ENCODE measurements at places on chromosomes 4 and X.

GRCh38 chrX:42127563-42127962 is 204.2 kb upstream of the CASK start:
- DNase-seq, result no peak

DNA sequence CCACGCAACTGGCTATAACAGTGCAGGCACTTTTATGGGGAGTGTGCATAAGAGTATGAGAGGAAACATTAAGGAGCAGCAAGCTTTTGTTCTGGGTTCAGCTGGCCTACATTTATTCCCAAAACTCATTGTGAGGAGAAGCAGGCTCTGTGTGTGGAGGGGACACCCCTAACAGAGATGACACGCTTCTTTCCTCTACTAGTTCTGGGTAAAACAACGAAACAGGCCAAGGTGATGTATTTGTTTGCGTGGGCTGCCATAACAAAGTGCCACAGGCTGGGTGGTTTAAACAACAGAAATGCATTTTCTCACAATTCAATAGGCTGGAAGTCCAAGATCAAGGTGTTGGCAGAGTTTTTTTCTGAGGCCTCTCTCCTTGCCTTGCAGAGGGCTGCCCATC is 488.6 kb downstream of the MID1IP1 start:
- DNase-seq, result no peak

DNA sequence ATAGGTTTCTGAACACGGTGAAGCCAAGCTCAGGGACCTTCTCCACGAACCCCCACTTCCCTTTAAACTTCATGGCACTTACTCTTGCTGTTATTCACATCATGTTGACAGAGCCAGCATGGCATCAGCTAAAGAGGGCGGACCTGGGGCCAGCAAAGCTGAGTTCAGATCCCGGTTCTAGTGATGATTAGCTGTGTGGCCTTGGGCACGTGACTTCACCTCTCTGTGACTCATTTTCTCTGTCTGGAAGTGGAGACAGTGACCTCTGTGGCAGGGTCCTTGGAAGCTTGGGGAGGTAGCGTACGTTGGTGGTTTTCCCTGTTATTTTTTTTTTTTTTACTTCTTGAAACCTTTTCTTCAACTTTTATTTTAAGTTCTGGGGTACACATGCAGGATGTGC is 13.4 kb downstream of the EVC start:
- no peak for DNase-seq

DNA sequence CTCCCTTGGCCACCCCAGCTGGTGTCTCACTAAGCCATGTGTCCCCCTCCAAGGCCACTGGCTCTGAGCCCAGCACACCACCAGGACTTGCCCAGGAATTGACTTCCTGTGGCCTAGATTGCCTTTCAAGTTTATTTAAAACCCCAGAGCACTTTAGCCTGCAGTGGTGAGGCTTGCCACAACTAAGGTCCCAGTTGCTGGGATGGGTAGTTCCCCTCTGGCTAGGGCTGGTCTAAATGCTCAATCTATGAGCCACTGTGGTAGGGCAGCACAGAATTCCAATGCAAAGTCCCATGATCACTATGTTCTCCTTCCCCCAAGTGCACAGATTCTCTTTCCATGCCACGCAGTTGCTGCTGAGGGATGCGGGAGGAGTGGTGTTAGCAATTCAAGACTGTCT is 61.1 kb upstream of the HCCS start:
- no peak for DNase-seq

GRCh38 chr4:173532725-173533511 is 2.9 kb upstream of the HAND2 start:
- DNase-seq, result no peak

- no peak for DNase-seq
These were observed 15.5 kb downstream of the FRMPD4 start for GRCh38 chrX:12153741-12154140.

DNA sequence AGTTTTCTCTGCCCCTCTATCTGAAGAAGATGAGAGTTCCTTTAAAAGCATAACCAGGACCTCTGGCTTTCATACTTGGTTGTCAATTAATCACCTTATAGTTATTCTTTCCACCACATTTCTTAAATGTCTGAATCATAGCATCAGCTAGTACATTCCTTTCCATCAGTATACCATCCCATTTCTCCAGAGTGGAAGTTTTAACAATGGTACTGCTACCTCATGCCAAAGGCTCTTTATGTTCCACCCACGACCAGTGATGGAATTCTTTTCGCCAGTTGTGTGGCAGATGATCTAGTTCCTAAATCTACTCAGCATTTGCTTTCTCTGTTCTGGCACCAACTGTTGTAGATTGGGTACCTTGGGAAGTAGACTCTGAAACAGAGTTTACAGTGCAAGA is 379.8 kb downstream of the ZNF674 start:
- DNase-seq, result no peak

GRCh38 chrX:144901521-144901920 is 345.8 kb upstream of the SPANXN1 start:
- no peak for DNase-seq

- DNase-seq, result no peak
These were observed 36.2 kb upstream of the USP38 start for GRCh38 chr4:143148521-143148920.

DNA sequence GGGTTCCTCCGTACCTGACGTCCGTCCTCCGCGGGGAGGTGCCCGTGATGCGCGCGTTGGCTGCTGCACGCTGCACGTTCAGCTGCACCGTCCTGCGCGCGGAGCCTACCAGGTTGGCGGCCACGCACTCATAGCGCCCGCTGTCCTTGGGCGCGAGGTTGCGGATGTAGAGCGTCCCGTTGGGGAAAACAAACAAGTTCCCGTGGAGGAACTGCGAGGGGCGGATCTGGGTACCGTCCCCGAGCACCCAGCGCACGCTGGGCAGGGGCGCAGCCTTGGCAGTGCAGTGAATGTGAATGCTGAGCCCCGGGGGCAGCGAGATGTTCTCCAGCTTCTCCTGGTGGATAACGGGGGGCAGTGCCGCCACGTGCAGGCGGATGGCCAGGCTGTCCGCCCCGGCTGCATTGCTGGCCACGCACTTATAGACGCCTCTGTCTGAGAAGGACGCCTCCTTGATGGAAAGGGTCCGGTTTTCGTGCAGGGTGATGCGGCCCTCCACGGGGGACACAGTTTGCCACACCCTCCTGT is 29.2 kb downstream of the MXRA5 start:
- DNase-seq, result no peak

GRCh38 chr4:41148292-41148691 is 66.0 kb downstream of the APBB2 start:
- DNase-seq, result no peak

GRCh38 chr4:110449947-110450346 is 26.0 kb upstream of the ENPEP start:
- no peak for DNase-seq

DNA sequence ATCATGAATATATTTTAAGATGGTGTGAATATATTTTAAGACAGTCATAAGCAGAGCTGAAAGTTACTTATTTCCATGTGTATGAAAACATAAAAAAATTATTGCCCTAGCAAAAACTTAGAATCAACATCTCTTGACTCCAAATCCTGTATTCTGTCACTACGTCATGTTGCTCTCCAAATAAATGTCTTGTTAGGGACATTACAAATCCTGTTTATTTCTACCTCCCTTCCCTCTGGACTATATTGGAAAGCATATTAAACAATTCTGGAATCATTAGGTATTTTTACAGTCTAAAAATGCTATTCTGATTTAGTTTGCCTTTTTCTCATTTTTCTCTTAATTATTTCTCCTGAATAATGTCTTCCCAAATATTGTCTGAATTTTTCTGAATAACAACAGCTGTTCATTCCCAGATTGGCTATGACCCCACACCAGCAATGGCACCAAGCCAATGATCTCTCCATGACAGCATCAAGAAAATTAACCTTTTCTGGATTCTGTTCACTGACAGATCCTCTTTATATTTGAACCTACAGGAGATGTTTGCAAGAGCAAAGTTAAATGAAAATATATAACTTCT is 523.1 kb downstream of the IQCM start:
- no peak for DNase-seq

GRCh38 chr4:66187175-66187720 is 517.0 kb upstream of the EPHA5 start:
- DNase-seq, result no peak

DNA sequence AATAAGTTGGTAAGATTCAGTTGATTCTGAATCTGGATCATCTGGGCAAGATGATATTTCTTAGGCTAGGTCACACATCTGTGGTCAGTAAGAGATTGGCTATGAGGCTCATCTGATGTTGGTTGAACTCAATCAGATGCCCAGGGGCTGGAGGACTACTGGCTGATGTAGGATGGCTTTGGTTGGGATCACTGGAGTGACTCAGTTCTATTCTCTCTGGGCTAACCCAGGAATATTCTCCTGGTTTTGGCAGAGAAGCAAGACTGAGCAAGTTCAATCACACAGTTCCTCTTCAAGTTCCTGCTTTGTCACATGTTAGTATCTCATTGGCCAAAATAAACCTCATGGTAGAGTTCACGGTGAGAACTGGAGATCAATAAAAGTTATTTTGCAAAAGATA is 902.3 kb upstream of the SLIT2 start:
- no peak for DNase-seq

DNA sequence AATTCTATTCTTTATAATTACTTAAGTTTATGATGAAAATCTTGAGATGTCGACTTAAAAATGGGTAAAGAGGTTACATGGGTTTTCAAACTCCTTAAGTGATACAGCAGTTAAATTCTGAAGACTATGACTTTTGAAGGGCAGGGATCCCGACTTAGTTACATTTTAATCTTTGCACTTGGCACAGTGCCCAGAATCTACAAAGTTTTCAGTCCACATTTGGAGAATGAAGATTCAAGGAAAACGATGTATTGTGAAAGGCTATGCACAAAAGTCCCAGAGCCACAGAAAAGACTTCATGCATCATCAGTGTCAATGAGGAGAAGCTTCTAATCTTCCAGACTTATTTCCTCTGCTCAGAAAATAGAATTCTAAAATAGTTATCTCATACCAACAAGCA is 36.3 kb upstream of the GRPR start:
- DNase-seq, result no peak

DNA sequence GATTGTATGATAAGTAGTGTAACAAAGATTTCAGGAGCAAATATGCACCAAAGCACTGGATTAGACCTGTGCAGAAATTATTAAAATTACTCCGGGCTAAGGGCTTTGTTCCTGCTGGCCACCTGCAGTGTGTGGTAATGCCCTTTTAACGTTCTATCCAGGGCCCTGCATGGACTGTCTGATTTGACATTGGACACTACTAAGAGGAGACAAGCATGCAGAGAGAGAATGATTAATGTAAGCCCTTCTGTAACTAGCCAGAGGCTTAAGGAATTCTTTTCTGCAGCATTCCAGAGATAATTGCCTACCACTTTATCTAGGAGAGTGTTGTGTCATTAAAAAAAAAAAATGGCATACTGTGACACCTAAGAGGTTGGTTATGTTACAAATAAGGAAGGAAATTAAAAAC is 117.0 kb downstream of the PCDH7 start:
- DNase-seq, result no peak

GRCh38 chr4:47705326-47705981 is 132.4 kb downstream of the CORIN start:
- no peak for DNase-seq

GRCh38 chrX:21779095-21779494 is 21.2 kb upstream of the SMPX start:
- DNase-seq, result no peak

GRCh38 chr4:20046179-20046578 is 205.5 kb upstream of the SLIT2 start:
- no peak for DNase-seq

DNA sequence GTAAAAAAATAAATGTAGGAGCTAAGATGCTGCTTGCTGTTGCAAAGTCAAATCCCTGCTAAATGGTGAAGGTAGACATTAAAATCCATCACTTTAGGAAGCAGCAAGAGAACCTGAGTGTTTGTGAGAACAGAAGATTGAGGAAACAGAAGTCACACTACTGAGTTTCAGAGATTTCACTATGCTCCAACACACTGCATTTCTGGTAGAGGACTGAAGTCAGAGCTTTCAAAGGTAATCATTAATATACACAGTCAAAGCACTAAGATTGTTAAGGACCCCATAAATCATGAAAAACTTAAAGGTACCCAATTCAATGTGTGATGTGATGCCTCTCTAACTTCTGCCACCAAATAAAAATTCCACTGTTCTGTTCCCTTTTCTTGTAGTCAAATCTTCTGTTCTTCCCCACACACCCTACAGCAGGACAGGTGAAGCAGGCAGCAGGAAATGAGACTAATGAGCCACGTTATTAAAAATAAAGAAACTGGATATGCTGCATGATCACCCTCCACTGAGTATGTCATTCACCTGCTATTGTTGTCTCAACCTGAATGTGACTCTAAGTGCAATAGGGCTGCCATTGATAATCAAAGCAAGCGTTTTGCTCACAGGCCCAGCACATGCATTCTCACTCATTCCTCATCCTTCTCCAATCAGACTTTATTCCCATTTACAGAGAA is 28.9 kb upstream of the APELA start:
- no peak for DNase-seq

DNA sequence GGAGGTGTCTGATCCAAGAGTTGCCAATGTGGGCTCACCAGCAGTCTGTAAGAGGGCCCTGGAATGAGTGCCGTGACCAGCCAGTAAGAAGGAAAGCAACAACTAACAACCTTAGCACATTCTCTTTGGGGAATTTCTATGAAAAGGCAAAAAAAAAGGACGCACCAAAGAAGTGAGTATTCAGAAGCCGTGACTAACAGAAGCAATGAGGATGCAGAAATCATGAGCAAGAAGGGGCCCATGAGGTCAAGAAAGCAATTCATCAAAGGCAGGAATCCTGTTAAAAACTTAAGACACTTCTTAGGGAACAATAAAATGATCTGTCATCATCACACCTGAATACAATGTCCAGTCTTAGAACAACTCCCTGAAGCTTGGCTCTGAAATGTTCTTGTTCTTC is 260.5 kb downstream of the RAPGEF2 start:
- no peak for DNase-seq

- DNase-seq, result no peak
These were observed 256.5 kb downstream of the LDB2 start for GRCh38 chr4:16641971-16642370.

- DNase-seq, result no peak
These were observed 2.3 kb downstream of the CCDC149 start for GRCh38 chr4:24910499-24910898.

- DNase-seq, result no peak
These were observed 49.4 kb downstream of the NSG1 start for GRCh38 chr4:4436244-4436823.

GRCh38 chr4:123317211-123317610 is 79.4 kb upstream of the SPRY1 start:
- no peak for DNase-seq

DNA sequence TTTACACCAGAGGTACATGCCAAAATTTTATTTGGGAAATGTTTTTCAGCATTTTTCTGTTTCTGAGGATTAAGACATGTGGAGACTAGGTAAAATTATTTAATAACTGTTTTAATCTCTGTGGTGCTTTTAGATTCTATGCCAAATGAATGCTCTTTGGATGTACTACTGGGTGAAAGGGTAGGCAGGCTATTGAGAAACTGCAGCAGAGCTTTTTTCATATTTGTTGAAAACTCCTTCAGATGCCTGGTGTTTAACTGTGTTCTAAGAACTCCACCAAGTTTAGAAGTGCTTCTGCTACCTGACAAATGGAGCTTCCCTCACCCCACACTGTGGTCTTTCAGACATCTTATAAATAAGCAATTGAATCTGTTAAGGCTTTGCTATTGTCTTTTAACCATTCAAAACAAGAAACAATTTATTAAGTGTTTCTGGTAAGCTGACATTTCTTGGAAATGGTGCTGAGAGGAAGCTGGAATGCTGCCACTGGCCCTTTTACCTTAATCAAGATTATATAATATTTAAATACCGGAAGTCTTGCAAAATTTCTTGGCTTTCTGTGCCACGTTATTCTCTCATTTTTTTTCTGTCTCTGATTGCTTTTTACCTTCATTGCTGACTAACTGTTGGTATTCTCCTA is 51.2 kb upstream of the CYSLTR1 start:
- no peak for DNase-seq

All from COLO829 (cell line).